ENCODE measurements at places on chromosomes 1 and 21. TPM values are rescaled to one million over a fixed set of nuclear protein-coding genes. Genes with fewer than 3 reads are reported as not detected.

Gene PCAT6
- total RNA-seq, result 0.25 TPM

Gene EYA3
- 11.4 TPM for total RNA-seq

Gene C1orf87
- total RNA-seq, result not detected

Gene RNU1-1
- under 0.01 TPM for total RNA-seq

DNA sequence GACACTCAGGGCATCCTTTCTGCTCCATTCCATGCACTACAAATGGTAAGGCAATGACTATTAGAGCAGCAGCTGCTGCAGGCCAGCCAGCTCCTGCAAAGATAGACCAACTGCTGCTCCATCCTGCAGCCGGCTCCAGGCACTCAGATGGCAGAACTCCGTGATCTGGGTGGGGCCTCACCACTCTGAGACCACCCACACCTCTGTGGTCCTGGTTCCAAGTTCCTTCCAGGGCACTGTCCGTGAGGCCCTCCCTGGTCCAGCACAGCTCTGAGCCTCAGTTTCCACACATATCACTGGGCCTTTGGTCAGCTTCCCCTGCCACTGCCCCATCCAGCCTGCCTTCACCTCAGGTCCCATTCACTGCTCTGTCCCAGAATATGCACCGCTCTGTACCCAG lies 114.7 kb downstream of the DMRTB1 start:
- DNase-seq, result no peak

- no peak for DNase-seq
These were observed 87.2 kb downstream of the MRPL37 start for GRCh38 chr1:54287176-54287650.

DNA sequence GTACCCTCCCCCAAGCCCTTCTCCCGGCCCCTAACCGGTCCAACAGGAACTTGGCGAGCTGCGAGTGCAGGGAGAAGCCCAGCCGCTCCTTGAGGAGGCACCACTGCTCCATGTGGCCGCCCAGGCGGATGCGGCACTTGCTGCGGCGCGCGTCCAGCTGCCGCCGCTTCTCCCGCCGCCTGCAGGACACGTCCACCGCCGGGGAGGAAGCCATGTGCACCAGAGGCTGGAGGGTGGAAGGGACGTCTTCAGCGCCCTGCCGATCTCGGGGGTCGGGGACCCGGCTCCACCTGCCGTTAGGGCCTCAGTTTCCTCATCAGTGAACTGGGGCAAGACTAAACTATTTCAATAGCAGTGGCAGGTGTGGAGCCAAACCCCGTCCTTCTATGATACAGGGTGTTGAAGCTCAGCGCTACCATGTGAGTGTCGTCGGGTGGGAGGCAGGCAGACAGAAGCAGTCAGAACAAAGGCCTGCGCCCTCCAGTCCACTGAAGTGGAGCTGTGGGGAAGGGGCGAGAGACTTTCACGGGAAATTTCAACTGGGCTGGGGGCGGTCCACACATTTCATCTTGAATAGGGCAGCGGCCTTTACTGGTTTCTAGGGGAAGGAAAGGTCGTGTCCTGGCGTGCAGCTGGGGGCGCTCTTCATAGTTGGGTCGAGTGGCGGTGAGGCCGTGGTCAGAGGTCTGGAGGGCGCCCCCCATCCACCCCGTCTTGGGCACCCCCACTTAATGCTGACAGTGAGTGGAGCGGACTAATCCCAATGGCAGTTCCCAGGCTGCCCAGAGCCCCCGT lies 592 bp downstream of the ZNF692 start:
- DNase-seq, result peak; percentile 70

GRCh38 chr1:117696561-117696960 lies 90.7 kb downstream of the TENT5C start:
- no peak for DNase-seq

GRCh38 chr1:230067871-230068620 lies 1.0 kb downstream of the GALNT2 start:
- DNase-seq, result no peak

DNA sequence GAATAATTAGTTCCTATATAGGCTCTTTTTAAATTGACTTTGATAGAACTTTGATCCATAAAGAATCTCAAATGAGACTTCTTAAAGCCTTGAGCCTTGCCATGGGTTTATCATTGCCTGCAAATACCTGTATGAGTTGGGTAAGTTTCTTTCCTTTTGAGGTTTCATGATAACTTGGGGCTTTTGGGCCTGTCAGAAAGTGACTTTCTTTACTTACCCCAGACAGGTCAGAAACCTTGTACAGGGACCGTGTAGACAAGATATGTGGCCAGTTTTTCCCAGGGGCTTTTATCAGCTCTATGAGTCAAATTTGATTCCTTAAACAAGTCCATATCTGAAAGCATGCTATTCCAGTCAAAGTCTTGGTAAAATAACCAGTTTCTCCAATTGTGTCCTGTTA lies 17.3 kb downstream of the KCTD3 start:
- DNase-seq, result no peak

DNA sequence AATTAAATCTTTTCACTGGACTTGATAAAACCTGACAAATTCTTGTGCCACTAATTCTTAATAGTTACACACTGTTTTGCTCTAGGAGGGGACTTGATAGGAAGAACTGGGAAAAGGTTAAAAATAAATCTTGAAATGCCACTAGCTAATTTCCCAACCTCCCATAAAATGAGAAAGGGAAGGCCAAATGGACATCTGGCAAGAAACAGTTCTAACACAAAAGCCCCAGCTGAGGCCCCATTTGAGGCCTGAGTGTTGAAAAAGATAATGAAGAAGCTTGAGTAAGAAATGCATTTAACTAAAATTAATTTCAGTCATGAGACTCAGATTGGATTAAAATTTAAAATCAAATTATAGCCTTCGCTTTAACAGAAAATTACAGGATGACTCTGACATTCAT lies 11.2 kb upstream of the RAP1GAP start:
- no peak for DNase-seq

DNA sequence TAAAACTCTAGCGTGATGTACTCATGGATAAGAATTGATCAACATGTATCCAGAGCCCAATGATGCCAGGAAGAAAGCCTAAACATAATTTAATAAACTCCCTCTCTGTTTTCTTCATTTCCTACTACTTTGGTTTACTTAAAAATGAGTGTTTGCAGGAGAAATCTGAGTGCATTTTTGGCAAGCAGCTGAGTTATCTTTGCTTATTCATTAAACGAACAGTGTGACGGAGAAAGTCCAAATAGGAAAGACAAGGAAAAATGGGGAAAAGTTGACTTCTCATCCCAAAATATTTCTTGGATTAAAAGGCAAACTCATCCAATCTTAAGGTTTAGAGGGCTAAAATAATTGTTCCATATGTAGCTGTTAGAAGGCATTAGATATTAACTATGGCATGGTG lies 496.7 kb downstream of the SMYD3 start:
- DNase-seq, result no peak

- DNase-seq, result peak; percentile 1
These were observed 34.5 kb downstream of the TMPRSS15 start for GRCh38 chr21:18369115-18369514.

GRCh38 chr1:163196449-163196787 lies 6.3 kb downstream of the RGS5 start:
- DNase-seq, result no peak

- peak; percentile 85 for DNase-seq
These were observed 80.3 kb upstream of the ARTN start for GRCh38 chr1:43853161-43853921.
